ENCODE measurements at places on chromosomes 6 and 20.

DNA sequence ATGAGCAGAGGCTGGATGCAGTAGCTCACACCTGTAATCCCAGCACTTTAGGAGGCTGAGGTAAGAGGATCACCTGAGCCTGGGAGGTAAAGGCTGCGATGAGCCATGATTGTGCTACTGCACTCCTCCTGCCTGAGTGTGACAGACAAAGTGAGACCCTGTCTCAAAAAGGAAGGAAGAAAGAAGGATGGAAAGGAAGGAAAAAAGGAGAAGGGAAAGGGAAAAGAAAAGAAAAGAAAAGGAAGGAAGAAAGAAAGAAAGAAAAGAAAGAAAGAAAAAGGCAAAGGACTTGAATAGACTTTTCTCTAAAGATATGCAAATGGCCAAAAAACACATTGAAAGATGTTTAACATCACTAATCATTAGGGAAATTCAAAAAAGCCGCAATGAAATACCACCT is 215.3 kb upstream of the MYLIP start:
- DNase-seq: no peak

- DNase-seq: no peak
Measured at GRCh38 chr6:88483424-88483823, 317.3 kb upstream of the CNR1 start.

DNA sequence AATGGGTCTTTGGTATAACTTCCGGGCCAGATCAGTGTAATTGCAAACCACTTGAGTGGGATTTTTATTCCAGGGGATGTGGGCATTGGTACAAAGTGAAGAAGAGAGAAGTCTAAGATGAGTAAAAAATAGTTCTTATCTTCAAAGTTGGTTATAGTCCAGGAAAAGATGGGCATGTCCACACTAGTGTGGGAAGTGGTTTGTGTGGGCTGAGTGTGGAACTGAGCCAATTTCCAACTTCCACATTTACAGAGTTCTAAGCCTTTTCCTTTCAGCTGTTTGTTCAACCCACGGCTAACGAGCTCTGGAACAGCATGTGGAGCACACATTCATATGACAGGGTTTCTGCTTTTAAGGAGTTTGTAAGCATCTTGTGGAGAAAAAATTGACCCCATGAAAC is 72.3 kb upstream of the IFNGR1 start:
- no peak for DNase-seq

- no peak for DNase-seq
Measured at GRCh38 chr6:1850121-1850839, 240.6 kb downstream of the FOXC1 start.

GRCh38 chr6:52543262-52543661 is 33.6 kb downstream of the TRAM2 start:
- no peak for DNase-seq

DNA sequence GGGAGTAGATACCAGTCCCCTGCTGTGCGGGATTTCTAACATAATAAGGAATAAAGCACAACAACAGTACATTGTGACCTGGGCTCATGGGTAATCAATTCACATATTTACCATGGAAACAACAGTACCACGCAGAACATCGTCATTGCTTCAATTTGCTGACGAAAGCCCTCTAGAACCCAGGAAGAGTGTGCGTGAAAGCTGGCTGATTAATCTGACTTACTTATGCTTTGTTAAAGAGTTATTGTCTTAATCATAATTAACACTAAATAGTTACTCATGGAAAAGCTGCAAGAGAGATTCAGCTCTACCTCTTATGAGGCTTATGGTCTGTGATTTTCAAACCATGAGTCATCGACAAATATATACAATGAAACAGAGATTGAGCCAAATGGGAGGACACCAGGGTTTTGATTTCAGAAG is 644.3 kb upstream of the AGPAT4 start:
- DNase-seq: no peak

GRCh38 chr20:20139403-20139802 is 87.1 kb downstream of the CFAP61 start:
- no peak for DNase-seq

DNA sequence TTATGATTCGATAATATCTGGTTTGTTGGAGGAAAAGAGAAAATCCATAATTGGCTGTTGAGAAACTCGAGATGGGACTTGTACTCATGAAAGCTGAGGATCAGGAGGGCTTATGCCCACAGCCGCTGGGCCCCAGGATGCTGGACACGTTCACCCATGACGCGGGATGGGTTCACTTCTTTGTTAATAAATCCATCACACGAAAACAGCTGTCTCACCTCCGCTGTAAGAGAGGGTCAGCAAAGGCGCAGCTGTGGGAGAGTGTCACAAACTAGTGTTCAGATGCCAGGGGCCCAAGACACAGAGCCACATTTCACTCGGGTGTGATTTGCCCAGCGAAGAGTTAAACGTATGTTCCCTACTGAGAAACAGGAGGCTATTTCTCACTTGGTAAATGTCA is 315.1 kb downstream of the THBS2 start:
- no peak for DNase-seq

- DNase-seq: no peak
Measured at GRCh38 chr20:50750145-50750671, 18.8 kb downstream of the PARD6B start.

- DNase-seq: no peak
Measured at GRCh38 chr20:46308258-46309157, at the start of gene CDH22. Gene CDH22 (minus strand): TSS chr20:46308498. CDS start chr20:46251294, 57,204 bp downstream.

DNA sequence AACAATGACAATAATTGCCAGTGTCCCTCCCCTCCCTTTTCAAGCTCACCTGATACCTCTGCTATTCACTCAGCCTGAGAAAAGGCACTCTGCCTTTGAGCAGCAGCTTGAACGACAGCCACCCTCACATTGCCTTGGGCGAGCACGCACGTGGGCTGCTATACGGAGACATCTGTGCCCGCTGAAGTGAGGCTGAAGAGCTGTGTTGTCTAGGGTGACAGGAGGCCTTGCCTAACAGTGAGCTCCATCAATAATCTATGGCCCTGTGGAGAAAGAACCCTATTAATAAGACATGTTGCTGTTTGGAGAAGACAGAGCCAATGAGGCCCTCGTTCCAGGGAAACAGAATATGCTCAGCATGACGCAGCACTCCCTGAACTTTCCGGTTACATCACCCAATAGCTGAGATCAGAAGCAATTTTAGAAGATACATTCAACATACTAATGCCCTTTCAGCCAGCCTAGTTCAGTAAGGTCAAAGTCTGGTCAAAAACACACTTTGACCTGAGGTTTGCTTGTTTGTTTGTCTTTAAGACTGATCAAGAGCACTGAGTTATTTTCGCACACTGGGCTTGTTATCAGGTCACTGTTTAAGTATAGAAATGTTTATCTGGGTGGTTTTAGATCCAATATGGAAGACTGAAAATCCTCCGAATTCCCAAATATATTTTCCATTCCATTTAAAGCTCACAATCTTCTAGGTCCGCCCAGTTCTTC is 30.6 kb downstream of the RBM24 start:
- DNase-seq: no peak

DNA sequence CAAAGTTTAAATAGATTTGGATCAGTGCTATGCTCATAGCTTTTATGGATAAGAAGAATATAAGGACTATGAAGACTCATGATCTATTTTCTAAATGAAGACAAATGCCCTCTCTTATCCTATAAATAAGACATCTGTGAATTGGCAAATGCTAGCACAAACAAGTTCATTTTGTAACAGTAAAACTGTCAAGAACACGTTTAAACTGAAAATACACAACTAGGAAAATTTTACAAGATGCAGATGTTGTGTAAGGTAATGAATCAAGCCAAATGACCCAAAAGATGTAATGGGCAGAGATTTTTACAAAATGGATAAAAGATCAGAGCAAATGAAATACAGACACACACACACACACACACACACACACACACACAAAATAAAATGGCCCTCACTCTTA is 180.5 kb downstream of the MOXD1 start:
- no peak for DNase-seq

DNA sequence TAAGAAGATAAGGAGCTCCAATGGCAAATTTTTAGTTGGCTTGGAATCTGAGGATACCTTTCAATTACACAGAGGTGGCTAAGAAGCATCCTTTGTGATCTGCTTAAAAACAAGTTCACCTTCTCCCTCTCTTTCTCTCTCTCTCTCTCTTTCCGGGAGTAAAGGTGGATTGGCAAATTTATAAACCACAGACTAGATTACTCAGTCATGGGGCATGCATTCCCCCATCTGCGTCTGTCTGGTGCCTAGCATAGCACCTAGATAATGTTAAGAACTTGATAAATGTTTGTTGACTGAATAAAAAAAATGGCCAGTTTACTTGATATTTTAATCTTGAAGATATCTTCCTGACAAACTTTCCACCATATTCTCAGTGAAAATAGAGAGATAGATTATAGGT is 312.3 kb downstream of the CDC5L start:
- no peak for DNase-seq

DNA sequence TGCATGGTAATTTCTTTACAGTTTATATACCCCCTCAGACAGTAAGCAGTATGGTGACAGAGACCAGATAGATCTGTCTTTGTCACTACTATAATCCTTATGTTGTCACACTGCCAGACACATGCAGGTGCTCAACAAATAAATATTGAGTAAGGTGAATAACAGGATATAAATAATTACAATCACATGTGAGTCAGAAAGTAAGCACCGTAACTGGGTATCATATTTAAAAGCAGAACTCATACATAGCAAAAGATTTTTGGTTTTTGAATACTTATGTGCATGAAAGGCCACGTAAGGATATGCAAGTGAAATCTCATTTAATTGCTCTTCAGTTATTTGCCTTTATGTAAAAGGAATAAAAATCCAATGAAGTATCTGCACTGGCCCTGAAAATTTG is 17.4 kb downstream of the CNBD2 start:
- no peak for DNase-seq

Data from stimulated activated CD4-positive, alpha-beta T cell treated with anti-CD3 and anti-CD28 coated beads, Interleukin-1b, Interleukin-23, amount 100 ng/mL, for 1 hour (primary cell).